ENCODE measurements at places on chromosomes 12 and 14. TPM values are rescaled to one million over a fixed set of nuclear protein-coding genes. Genes with fewer than 3 reads are reported as not detected.

DNA sequence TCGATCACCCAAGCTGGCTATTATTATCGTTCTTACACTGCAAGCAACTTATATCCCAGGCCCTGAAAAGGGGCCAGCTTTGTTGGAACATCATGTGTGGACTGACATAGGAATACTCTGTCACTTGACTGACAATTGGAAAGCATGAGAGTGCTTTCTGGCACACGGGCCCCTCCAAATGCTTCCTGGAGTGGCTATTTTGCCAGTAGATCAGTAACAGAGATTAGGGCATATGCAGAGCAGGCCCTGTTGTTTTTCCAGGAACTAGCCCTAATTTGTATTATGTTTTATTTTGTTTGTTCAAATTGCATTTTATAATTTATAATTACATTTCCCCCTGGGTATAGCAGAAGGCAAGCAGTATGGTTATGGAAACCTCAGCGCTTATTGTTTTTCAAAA lies 170.1 kb upstream of the FRMD6 start:
- no peak for DNase-seq

PARP2 gene
- total RNA-seq, result 15.6 TPM

ISM2 gene
- not detected for total RNA-seq

GRCh38 chr12:92803903-92804302 lies 101.1 kb downstream of the PLEKHG7 start:
- no peak for DNase-seq

- no peak for DNase-seq
These were observed 377.9 kb downstream of the CCDC91 start for GRCh38 chr12:28568118-28568517.

GRCh38 chr14:63371033-63371432 lies 52.3 kb upstream of the GPHB5 start:
- DNase-seq, result no peak

GLIPR1 gene
- 38.2 TPM for total RNA-seq

DNA sequence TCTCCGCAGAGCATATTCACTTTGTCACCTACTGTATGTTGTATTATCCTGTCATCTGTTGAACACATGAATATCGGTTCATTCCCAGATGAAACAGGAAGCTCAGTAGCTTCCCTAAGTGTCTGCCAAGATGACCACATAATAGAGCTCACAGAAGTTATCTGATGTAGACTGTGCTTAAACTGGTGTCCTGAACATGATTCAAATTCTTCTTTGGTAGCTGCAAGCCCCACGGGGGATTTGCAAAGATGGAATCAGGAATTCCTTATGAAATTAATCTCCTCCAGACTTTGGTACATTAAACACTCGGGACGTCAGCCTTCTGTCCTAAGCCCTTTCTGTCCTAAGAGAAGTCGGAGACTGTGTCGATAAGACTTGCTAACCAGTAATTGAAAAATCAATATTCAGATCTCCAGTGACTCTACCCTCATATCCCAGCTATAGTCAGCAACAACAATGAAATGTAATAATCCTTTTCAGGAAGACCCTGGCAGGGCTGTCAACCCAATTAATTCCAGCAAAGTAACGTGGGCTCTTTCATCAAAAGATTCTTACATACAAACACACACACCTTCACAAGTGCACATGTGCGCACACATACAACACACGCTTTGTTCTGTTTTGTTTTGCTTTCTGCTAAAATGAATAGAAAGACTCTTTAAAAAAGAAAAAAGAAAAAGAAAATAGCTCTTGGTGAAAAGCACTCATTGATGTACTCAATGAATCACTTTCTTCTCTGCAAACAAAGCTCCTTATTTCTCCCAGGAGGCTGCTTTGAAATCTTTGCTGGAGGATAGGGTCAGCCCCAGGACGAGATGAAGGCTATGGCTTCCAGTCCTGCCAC lies 127.2 kb downstream of the RIMBP2 start:
- DNase-seq, result no peak

FGFR1OP2 gene
- 64.1 TPM for total RNA-seq

GRCh38 chr12:7369274-7369729 lies 65.4 kb downstream of the ACSM4 start:
- no peak for DNase-seq

- DNase-seq, result no peak
These were observed 26.6 kb downstream of the PPFIBP1 start for GRCh38 chr12:27550653-27550975.

RPL10L gene
- not detected for total RNA-seq

GRCh38 chr12:91311081-91311480 lies 128.5 kb upstream of the DCN start:
- DNase-seq, result no peak

- DNase-seq, result no peak
These were observed 339.9 kb upstream of the RGS6 start for GRCh38 chr14:71592361-71592760.

- DNase-seq, result no peak
These were observed 37.9 kb downstream of the KIAA0586 start for GRCh38 chr14:58465421-58465820.

KRT75 gene
- total RNA-seq, result not detected

GRCh38 chr14:104114421-104115130 lies 23.8 kb upstream of the KIF26A start:
- DNase-seq, result peak; percentile 60

ANKRD33 gene
- total RNA-seq, result not detected

DNA sequence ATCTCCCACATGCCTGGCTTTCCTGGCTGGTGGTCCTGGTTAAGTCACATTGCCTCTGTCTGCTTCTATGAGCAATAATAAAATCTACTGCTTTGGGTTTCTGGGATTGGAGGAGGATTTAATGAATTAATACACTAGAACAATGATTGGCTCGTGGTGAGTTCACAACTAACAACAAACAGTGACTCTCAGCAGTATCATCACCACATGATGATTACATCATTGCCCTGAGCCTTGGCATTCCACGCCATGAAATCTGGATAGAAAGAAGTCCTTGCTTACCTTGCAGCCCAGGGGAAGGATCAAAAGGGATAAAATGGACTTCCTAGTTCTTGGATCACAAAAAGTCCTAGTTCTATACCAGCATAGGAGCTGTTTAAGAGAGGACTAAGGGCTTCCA lies 1069.0 kb downstream of the VRK1 start:
- DNase-seq, result no peak

- no peak for DNase-seq
These were observed 54.2 kb upstream of the AMIGO2 start for GRCh38 chr12:47134005-47134404.

DNA sequence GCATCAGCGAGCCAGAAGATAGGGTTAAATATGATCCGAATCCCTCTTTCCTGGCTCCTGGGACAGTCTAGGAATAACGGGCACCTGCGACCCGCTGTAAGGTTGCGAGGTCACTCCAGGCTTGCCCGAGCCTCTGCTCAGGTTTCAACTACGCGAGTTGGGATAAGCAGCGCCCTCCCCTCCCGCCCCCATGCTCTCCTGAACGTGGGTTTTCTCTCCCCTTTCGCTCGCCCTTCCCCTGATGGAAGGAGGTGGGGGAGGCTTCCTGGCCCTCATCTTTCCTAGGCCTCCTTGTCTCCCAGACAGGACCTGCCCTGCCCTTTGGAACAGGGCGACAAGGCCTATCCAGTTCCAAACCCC lies 753 bp upstream of the ATP5MC2 start:
- DNase-seq, result peak; percentile 73

- no peak for DNase-seq
These were observed 12.6 kb upstream of the OR10P1 start for GRCh38 chr12:55624056-55624455.

PRIMA1 gene
- 1.9 TPM for total RNA-seq

CBLN3 gene
- 2.9 TPM for total RNA-seq

- no peak for DNase-seq
These were observed 7.0 kb downstream of the SYT1 start for GRCh38 chr12:78871566-78871965.

DNA sequence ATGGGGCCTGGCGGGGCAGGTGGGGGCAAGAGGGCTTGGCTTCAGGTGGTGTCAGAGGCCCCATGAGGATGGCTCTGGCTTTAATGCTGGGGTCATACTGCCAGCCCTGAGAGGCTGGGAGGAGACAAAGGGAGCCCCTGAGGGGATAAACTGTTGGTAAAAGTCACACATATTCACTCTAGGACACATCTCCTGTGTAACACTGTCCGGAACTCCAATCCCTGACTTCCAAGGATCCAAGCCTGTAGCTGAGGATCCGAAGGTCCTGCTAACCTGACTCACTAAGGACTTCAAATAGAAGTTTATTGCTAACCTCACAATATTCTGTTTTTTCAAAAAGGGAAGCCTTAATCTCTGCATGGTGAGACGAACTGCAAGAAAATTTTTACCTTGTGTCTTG lies 39.2 kb upstream of the GPR68 start:
- DNase-seq, result no peak

MGAT2 gene
- total RNA-seq, result 27.1 TPM

DNA sequence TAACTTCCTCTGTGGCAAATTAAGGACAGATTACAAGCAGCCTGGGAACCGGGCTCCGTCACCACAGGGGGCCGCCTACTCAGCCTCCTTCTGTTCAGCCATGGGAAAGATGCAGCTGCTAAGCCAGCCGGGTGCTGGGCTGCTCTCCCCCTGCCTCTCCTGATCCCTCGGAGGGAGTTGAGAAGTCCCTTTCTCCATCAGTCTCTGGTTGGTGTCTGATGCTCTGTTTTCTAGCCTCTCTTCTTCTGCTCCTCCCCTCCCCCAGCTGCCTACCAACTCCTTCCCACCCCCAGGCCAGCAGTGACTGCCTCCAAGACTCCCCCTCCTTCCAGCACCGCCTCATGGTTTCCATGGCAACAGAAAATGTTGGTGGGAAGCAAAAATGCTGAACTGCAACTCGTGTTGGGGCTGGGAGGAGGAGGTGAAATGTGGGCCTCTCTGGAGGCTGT lies 486.7 kb downstream of the APAF1 start:
- peak; percentile 65 for DNase-seq

GNB3 gene
- 0.32 TPM for total RNA-seq

SSTR1 gene
- total RNA-seq, result 9.2 TPM

DNA sequence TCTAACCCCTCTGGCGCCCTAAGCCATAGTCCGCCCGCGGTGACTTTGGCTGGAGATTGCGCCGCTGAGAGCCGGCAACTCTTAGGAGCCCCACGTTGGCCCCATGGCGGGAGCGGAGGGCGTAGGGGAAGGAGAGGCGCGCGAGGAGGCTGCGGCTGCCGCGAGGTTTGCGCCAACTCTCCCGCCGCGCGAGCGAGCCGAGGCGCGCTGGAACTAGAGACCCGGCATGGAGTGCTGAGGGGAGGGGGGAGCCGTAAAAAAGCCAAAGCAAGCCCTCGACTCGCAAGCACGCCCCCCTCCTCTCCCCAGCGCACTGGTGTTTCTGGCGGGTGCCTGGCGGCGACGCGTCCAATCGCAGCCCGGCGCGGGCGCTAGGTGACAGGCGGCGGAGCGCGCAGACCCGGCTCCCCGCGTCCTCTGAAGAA lies at the start of gene SYT10:
TSS of gene SYT10 (minus strand) at position 233 of the 425 bp plus-strand sequence. CDS start 297 bp downstream, outside the sequence.
- DNase-seq, result peak; percentile 61

GRCh38 chr14:85217412-85217811 lies 312.5 kb upstream of the FLRT2 start:
- no peak for DNase-seq

MYH6 gene
- 3.4 TPM for total RNA-seq

TMPRSS12 gene
- not detected for total RNA-seq

DNA sequence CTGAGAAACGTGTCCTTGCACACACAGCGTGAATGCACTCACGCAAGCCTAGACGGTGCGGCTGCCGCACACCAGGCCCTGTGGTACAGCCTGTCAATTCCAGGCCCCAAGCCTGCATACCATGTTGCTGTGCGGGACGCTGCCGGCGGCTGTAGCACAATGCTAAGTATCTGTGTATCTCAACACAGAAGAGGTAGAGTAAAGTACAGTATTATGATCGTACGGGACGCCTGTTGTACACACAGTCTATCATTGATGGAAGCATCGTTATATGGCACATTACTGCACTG lies 45.0 kb downstream of the AMN start:
- DNase-seq, result no peak

Measured in upper lobe of right lung (tissue), 1 donor.